ENCODE measurements at places on chromosomes 12 and 14.
A peak's percentile ranks its signal among the peaks of the same experiment; 100 is the strongest.

DNA sequence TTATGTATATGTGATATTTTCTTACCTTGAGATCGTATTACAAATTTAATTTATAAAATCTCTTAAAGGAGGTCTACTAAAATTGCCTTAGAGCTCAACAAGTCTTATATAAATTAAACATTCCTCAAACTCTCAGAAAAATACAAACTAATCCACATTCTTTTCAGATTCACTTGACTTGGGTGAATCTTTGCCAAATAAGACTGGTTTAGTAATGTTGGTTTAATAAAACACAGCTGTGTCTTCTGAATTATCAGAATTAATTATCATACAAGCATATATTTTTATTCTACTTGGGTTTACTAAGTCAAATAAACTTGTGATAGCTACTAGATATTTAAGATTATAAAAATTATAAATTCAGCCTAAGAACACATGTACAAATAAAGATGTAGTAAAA, 13.3 kb downstream of the GLIPR1L2 start:
- no peak for DNase-seq

- no peak for DNase-seq
Measured at GRCh38 chr14:105430042-105430441, 10.4 kb downstream of the MTA1 start.

DNA sequence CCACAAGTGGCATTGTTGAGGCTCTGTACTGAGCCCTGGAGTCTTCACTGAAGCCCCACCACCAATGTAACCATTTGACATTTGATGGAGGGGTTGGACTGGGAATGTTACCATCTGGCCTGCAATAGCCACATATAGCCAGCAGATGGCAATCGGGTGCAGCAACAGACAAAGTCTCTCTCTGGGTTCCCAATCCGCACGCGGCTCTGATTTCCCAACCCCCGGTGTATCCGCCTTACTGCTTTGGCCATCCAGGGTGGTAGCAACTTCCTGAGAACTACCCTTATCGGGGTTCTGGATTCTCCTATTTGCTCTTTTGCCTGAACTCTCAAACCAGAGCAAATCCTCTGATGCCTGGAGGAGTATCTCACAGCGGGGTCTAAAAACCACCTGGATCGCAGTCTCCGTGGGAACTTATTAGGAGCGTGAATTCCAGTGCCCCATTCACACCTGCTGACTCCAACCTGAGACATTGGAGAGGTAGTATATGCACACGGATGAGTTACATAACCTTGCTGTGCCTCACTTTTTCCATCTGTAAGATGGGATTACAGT, 14.2 kb downstream of the VRTN start:
- DNase-seq: peak; percentile 48

- no peak for DNase-seq
Measured at GRCh38 chr14:100827101-100828021, 1.4 kb downstream of the MEG3 start.

DNA sequence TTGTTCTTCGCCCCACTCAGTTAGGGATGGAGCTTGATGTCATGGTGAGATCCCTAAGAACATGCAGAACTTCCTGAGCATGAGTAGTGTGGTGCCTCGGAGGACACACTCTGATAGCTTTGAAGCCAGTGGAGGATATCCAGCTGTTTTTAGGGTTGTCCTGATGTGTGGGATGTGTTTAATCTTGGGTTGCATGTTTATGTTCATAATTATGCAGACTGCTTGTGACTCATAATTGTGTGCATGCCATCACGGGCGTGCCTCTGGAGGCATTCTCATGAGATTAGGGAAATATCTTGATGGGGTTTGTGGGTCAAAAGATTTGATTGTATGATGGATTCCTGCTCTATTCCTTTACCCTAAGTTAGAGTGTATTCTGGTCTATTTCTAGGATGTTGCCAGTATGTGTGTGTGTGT, 267.4 kb upstream of the PELI2 start:
- no peak for DNase-seq

Measured in COR-L47 (cell line).